ENCODE measurements at places on chromosomes 7 and 10.

GRCh38 chr10:119270762-119271366, 63.5 kb downstream of the GRK5 start:
- peak; percentile 74 for DNase-seq

GRCh38 chr10:11810313-11810766, 12.8 kb upstream of the PROSER2 start:
- DNase-seq: no peak

DNA sequence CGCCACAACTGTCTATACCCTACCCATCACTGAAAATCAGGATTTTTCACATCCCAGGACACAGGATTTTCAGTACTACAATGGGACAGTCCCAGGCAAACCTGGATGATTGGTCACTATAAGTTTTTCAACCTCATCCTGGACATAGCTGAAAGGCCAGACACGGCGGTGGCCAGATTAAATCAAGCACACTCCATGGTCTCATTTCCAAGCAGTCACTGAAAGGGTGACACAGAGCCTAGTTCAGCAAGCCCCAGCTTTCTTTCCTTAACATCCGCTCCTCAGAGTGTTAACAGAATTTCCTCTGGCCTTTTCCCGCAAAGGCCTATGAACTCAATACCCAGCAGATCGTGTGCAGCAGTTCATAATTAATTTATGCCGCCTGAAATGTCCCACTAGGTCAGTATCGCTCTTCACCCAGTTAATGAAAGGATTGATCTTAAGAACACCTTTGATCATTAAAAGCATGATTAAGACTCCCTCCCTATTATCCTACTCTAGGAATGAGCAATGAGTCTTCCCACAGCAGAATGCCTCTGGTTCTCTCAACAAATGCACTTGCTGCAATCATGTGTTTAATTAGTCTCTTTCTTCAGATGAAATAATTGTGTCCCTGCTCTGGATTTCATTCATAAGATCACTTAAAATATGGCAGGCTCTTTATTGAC, 104.0 kb upstream of the NANOS1 start:
- no peak for DNase-seq

- DNase-seq: no peak
These were observed 45.6 kb downstream of the MKI67 start for GRCh38 chr10:128080641-128081040.

- DNase-seq: peak; percentile 72
These were observed at the start of gene PDGFA for GRCh38 chr7:519484-520390. PDGFA (minus strand) TSS chr7:519846; CDS start chr7:519001, 845 bp downstream.

GRCh38 chr10:10958041-10958440, 59.6 kb upstream of the CELF2 start:
- DNase-seq: no peak

DNA sequence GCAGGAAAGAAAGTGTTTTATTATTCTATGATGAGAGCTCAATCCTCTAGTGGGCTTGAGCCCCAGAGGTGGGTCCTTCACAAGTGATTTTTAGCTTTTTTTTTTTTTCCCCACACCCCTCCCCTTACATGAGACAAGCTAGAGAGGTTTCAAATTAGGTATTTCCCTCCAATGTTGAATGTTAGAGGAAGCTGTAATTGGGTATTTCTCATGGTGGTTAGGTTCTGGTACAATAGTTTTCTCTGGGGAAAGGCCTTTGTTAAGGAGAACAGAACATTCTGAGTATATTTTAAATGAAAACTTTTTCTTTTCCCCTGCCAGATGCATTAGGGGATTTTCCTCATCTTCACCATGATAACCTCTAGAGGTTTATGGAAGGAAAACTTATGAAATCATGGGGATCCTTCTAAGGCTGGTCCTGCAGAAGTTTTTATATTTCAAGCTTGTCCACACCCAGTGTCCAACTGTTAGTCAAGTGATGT, 1039.7 kb downstream of the NRG3 start:
- DNase-seq: peak; percentile 11

Data from GM13976 (cell line).